Stimulated activated CD8-positive, alpha-beta memory T cell treated with anti-CD3 and anti-CD28 coated beads, Interleukin-15, amount 100 ng/mL, for 24 hours (primary cell): ENCODE measurements at places on chromosomes 13 and 19.
A peak's percentile ranks its signal among the peaks of the same experiment; 100 is the strongest.

DNA sequence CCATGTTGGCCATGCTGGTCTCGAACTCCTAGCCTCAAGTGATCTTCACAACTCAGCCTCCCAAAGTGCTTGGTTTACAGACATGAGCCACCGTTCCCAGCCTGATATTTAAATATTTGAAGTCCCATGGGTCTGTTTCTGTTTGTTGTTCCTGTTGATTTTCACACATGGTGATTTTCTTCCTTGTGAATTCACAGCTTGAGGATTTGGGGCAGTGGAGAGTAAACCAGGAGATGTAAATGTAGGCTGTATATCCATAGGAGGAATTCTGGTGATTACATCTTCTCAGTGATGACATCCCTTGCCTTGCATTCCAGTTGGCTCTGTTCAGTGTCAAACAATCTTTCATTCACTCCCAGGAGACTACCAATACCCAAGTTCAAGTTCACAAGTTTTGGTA is 471.9 kb downstream of the KCTD12 start:
- no peak for DNase-seq

GRCh38 chr13:97977982-97978381 is 24.5 kb downstream of the IPO5 start:
- no peak for DNase-seq

DNA sequence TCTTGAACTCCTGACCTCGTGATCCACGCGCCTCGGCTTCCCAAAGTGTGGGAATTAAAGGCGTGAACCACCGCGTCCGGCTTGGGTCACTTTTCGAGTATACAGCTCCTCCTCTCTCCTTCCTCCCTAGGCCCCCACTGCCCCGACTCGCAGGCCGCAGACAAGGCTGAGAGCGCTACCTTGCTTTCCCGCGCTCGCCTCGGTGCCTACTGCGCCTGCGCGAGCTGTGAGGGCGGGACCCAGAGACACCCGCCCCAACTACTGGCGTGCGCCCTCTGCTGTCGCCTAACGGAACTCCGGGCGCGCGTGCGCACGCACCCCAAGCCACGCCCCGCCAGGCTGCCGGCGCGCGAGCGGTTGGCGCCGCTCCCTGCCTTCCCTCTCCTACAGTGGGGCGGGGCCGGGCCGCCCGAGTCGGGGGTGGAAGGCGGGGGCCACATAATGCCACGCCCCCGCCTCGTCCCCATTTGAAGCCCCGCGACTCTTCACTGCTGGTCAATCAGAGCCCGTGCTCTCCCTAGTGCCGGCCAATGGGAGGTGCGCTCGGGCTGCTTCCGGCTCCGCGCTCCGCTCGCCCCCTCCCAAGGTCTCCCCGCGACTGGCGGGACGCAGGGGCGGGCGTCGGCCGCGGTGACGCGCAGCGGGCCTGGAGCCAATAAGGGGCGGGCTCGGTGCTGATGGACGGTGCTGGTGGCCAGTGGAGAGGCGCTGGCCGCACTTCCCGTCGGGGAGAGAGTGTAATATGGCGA is at the start of gene RAB8A:
RAB8A (plus strand) TSS at position 730 of the 749 bp plus-strand sequence; CDS start at position 743, 13 bp downstream.
- peak; percentile 100 for DNase-seq

GRCh38 chr13:55160867-55161266 is 1979.9 kb upstream of the PRR20A start:
- DNase-seq = no peak

- DNase-seq = no peak
Observed at GRCh38 chr13:102091231-102091630, 310.6 kb downstream of the FGF14 start.

DNA sequence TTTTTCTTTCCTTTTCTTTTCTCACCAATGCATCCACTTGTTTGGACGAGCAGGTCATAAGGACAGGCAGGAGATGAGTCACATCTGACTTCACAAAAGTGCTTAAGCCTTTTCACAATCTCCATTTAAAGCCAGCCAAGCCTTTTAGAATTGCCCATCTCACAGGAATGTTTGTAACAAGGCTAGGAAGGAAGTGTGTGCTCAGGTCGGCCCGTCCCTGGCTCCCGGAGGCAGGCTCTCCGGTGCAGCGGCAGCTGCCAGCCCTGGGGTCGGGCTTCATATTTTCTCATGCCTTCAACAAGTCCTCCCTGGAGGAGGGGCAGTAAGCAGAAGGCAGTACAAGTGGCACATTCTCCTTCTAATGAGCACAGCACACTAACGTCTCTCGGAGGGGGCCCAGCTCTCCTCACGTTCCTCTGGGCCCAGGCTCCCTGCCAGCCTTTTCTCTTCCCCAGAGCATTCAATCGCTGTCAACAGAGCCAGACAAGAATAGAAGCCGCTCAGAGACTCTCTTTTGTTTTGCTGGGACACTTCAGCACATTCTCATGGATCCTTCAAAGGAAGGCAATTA is 180.5 kb downstream of the COL4A1 start:
- no peak for DNase-seq

DNA sequence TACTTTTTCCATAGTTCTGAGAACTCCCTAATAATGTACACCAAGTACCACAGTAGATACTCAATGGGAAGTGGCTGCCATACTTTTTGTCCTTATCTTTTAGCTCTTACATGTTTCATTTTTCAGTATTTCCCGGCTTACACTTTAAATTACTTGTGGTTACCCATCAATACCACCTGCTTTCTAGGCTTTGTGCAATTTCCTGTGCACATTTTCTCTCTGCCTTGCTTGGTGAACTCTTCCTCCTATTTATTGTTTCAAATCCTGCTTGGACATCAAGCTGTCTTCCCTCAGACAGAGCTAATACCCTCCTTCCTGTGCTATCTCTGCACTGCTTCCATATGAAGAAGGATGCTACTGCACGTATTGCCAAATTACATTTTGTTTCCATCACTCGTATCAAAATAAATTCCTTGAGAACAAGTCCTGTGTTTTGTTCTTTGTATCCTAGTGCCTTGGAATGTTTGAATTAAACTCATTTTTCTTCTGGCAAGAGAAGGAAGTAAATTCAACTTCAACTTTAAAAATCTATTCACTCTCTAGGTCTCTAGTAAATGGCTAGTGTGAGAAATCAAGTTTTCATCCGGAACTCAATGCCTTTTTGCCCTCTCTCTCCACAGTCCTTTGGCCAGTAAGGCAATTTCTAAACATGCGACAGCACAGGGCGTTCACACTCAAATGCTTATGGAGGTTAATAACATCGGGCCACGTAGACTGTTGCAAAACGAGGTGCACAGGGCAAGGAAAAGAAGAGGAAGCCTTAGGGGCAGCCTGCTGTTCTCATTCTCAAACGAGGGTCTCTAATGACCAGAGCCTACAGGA is 5.6 kb downstream of the ZAR1L start:
- DNase-seq = no peak

DNA sequence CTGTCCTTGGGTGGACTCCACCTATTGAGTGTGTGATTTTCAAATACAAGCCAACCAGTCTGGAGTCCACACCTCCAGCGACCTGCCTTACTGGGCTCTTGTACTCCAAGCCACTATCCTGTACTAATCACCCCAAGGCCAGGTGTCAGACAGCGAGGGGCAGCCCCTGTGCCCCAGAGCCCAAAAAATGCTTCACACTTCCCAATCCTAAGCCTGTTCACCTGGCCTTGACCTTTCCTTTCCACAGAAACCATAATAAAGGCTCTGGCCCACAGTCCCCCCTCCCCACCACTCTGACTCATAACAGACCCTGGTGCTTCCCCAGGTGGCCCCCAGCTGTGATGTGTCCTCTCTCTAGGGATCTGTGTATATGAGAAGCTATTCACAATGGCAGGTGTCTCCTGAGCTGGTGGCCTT is 3.9 kb downstream of the CD209 start:
- no peak for DNase-seq

GRCh38 chr19:53873773-53874605 is 6.3 kb downstream of the MYADM start:
- no peak for DNase-seq

DNA sequence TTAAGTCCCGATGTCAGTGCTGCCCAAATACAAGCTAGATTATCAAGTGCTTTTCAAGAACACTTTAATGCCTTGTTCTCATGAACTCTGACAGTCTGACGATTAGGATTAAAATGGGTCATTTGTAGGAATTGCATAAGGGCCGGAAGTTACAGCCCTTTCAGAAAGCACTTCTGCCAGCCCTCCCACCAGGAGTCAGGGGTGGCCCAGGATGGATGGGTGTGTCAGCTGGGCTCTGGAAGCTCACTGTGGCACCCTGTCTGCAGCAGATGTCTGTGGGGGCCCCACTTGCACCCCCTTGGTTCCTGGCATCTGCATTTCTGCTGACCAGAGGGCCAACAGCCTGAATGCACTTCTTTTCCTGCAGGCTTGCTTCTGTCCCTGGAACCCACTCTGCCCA is 712.7 kb downstream of the UQCRFS1 start:
- no peak for DNase-seq

DNA sequence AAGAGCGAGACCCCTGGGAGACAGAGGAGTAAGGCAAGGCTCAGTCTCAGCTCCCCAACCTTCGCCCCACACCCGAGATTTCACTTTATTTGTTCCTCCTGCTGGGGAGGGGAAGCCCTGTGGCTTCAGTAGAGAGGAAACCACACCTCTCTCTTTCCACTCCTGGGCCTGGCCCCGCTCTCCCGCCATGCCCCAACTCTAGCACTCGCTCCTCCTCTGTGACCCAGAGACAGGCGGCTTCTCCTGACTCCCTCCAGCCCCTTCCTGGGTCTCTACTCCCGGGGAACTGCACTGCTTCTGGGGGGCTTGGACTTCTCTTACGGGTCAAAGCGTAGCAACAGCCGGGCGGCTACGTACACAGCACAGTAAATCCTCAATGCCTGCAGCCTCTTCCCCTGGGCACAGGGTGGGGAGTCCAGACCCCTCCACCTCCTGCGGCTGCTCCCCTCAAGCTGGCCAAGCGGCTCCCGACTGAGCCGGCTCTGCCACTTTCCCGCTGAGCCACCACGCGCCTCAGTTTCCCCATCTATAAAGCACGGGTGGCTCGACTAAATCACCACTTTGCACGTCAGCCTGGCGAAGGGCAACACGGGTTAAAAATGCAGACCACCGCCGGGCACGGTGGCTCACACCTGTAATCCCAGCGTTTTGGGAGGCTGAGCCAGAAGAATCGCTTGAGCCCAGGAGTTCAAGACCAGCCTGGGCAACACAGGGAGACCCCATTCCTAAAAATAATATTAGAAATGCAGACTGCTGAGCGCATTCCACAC is 1.4 kb downstream of the RNF126 start:
- no peak for DNase-seq

- no peak for DNase-seq
Observed at GRCh38 chr19:56838909-56839651, 1.4 kb downstream of the PEG3 start.

- DNase-seq = peak; percentile 38
Observed at GRCh38 chr19:38224014-38224862, at the start of gene DPF1. TSS of gene DPF1 (minus strand) at chr19:38224222. CDS start at chr19:38224142, 80 bp downstream.

DNA sequence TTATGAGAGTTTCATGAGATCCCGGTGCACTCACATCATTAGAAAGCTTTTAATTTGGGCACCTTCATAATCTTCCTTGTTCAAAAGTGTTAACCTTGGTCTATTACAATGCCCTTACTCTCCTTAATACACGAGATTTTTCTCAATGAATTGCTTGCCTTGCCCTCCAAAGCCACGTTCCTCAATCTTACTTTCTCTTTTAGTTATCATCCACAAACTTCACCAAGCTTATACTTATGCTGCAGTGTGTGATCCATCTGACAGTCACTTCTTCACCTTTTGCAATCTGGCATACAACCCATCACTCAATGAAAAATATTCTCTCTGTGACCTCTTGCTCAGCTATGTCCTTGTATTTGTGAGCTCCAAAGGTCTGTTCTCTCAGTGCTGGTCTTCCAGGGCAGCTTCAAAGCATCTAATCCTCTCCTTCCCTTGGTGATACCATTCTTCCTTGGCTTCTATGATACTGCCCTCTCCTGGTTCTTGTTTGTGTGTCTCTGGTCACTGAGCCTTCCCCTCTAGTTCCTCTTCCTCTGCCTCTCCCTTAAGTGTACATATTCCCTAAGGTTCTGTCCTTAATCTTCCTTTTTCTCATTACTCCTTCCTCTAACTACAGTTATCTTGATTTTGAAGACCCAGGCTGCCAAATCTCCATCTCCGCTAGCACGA is 202.2 kb upstream of the STARD13 start:
- no peak for DNase-seq

DNA sequence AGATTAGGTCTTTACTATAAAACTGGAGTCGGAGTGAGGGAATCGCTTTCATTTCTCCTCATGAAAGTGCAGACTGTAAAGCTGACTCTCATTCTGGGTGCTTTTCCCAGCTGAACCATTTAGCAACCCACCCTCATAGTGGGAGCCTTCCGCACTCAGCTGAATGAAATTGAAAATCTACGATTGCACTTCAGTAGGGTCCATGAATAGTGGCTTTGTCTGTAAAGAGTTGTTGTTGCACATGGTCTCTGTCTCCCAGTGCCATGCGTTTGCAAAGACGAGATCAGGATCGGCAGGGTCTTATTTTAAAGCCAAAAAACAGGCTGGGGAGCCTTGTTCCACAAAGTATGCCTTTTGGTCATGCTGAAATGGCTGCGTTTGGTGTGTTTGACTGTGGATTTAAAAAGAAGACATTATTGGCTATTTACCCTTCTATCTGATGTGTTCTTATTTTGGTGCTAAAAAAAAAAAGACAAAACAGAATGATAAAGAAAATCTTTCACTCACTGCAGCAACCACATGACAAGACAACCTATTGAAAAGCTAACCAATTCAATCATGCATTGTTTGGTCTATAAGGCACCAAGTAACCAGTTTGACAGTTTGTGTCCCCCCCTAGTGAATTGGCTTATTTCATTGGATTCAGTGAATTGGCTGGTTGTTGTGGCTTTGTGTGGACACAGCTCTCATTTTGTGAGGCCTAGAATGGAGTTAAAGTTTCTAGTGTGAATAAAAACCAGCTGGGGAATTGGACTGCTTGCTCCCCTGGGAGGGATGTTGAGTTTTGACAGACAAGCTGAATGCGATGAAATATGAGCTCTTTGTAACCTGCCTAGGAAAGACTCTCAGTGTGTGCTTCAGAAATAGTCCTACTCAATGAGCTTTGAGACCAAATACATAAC is 65.6 kb downstream of the ARHGAP35 start:
- DNase-seq = no peak

GRCh38 chr13:60453490-60453889 is 56.5 kb downstream of the TDRD3 start:
- DNase-seq = no peak

GRCh38 chr13:30435911-30436451 is 13.7 kb downstream of the UBE2L5 start:
- DNase-seq = no peak

GRCh38 chr13:46134961-46135522 is 30.2 kb upstream of the CPB2 start:
- no peak for DNase-seq

GRCh38 chr13:51576754-51577153 is 7.5 kb upstream of the WDFY2 start:
- no peak for DNase-seq

DNA sequence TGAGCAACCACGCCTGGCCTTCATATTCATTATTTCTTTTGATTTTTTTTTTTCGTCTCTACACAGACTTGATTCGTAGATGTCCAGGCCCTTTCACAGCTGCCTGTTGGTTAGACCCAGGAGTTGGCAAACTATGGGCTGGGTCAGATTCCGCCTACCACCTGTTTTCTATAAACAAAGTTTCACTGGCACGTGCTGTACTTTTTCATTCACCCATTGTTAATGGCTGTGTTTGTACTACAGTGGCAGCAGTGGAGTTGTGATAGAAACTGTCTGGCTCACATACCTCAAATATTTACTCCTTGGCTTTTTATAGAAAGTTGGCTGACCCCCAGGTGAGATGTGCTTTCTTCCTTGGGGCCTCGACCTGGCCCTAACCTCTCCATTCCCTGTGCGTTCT is 72.9 kb upstream of the TEX29 start:
- no peak for DNase-seq
